ENCODE measurements at places on chromosomes 7 and 10.

DNA sequence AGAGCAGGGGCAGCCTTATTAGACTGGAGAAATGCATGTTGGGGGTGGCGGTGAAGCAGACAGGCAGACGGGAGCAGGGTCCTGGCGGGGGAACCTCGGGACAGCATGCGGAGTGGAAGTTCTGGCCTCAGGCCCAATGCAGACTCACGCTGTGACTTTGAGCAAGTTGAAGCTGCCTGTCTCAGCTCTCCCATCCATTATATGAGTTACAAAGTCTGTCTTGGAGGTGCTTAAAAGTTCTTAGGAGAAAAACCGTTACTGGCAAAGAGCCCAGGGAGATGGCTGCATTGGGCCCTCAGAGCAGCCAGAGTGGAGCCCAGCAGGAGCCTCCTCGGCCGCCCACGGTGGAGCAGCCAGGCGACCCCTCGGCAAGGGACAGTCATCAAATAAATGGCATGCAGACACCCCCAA, 509.5 kb downstream of the PLXNA4 start:
- no peak for DNase-seq

DNA sequence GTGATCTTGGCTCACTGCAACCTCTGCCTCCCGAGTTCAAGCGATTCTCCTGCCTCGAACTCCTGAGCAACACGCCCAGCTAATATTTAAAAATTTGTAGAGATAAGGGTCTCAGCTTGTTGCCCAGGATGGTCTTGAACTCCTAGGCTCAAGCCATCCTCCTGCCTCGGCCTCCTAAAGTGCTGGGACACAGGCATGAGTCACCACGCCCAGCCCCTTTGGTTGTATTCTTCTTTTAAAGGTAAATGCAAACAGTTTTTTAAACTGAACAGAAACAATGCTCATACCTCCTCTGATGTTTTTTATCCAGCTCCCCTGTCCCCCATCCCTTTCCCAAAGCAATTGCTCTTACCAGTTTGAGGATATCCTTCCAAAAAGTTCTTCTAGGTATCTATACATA, 79.5 kb upstream of the DUSP5 start:
- DNase-seq: no peak

GRCh38 chr10:22339761-22340328, 5.5 kb upstream of the SPAG6 start:
- DNase-seq: no peak

- no peak for DNase-seq
Measured at GRCh38 chr7:124688991-124689390, 76.6 kb downstream of the GPR37 start.

- DNase-seq: no peak
Measured at GRCh38 chr10:3946234-3947229, 161.5 kb upstream of the KLF6 start.

- no peak for DNase-seq
Measured at GRCh38 chr7:90920336-90920735, 324.2 kb downstream of the CDK14 start.

DNA sequence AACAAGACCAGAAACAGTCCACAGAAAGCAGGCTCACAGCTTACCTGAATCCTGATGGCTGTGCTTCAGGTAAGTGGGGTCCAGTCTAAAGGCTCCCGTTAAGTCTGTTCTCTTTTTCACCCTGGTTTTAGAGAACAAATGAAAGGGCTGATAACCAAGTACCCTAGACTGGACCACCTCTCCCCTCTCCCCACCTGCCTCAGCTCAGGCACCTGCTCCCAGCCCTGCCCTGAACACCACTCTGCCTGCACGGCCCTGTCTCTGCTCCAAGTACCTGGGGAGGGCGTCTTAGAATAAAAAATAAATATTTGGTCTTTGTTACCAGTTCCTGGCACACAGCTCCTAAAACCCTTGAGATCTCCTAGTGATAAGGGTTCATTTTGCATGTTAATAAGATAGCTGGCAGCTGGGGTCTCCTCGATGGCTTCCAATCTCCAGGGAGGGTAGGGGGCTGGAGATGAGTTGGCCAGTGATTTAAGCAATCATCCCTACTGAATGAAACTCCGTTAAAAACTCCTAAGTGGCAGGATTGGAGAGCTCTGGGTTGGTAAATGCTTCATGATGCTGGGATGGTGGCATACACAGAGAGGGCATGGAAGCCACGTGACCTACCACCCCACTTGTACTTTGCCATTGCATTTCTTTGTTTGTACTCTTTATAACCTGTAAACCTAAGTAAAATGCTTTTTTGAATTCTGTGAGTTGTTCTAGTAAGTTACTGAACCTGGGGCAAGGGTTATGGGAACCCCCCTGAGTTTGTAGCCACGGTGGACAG, 29.8 kb upstream of the FIGNL1 start:
- no peak for DNase-seq

- DNase-seq: no peak
Measured at GRCh38 chr10:80272793-80273522, 16.5 kb downstream of the MAT1A start.

- no peak for DNase-seq
Measured at GRCh38 chr10:30197186-30197585, 137.8 kb upstream of the JCAD start.

DNA sequence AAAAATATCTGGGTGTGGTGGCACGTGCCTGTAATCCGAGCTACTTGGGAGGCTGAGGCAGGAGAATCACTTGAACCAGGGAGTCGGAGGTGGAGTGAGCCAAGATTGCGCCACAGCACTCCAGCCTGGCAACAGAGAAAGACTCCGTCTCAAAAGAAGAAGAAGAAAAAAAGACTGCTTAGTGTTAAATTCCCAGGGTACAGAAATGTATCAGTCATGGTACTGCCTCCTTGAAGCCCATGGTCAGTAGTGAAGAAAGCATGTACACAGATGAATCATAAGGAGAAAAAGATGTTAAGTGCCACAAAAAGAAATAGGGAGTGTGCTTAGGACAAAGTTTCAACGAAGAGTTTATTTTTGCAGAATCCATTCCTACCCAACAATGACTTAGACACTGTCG, 62.5 kb upstream of the KMT2E start:
- no peak for DNase-seq

GRCh38 chr10:114704679-114705078, 46.6 kb upstream of the ABLIM1 start:
- no peak for DNase-seq
